ENCODE measurements at places on chromosomes 6 and 20. TPM values are rescaled to one million over a fixed set of nuclear protein-coding genes. Genes with fewer than 3 reads are reported as not detected.

The TMEM244 gene
- total RNA-seq, result not detected

The EBF4 gene
- 11.4 TPM for total RNA-seq

The HLA-DRB5 gene
- total RNA-seq, result 22.1 TPM

The FBXO30 gene
- total RNA-seq, result 8.3 TPM

The TAGAP gene
- total RNA-seq, result 0.43 TPM

The FOXQ1 gene
- 20.5 TPM for total RNA-seq

The AVP gene
- not detected for total RNA-seq

The C6orf52 gene
- total RNA-seq, result 3.7 TPM

The ZNF334 gene
- total RNA-seq, result 12.6 TPM

DNA sequence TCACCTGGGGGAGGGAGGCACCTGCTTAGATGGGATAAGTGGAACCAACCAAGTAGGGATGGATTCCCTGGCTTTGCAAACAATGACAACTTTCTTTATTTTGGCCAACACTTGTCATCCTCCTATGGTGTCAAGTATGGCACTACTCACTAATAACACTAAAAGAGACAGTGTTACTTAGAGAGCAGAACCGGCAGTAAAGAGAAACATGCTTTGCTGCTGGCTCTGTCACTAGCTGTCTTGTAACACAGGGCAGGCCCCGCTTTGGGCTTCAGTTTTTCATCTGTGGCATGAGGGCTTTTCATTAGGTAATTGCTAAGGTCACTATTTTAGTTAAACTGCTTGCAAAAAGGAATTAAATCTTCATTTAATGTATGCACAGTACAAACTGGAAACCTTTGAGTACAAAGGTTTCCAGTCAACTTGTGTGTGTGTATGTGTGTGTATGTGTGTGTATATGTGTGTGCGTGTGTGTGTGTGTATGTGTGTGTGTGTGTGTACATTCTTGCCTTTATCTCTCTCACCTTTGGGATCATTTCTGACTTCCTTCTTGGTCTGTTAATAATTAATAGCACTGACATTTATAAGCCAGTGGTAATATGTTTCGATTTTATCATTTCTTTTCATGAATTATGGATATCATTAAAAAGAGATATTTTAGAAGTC lies 64.7 kb downstream of the BTBD3 start:
- no peak for DNase-seq

GRCh38 chr6:79635232-79635543 lies 4.1 kb downstream of the SH3BGRL2 start:
- no peak for DNase-seq

- no peak for DNase-seq
Measured at GRCh38 chr6:63745784-63746183, 110.2 kb downstream of the PHF3 start.

GRCh38 chr6:154731296-154732218 lies 1.7 kb upstream of the SCAF8 start:
- DNase-seq, result no peak

DNA sequence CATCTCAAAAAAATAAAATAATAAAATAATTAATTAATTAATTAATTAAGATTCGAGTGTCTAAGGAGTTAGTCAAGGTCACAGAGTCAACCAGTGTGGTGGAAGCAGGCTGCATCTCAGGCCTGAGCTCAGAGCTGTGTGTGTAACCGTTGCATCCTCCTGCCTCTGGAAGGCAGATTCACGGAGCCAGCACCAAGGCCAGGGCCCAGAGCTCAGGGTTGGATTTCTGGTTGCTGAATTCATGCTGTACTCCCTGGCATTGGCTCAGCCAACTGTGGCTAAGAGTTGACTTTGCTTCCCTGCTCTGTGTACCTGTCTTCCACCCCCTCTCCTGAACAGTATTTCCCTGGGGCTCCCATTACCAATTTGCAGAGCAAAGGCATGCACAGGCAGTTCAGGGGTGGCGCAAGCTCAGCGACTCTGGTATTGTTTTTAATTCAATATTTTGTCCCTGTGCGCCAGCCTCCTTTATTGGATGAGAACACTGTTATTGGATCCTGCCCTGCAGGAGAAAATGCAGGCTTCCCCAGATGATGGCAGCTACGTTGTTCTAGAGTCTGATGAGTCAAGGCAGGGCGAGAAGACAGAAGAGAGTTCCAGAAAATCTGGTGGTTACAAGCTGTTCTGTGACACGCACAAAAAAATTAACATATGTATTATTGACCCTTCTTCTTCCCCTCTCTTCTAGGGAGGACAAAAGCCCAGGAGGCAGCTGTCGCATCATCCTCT lies 12.3 kb upstream of the CTNNBL1 start:
- no peak for DNase-seq

DNA sequence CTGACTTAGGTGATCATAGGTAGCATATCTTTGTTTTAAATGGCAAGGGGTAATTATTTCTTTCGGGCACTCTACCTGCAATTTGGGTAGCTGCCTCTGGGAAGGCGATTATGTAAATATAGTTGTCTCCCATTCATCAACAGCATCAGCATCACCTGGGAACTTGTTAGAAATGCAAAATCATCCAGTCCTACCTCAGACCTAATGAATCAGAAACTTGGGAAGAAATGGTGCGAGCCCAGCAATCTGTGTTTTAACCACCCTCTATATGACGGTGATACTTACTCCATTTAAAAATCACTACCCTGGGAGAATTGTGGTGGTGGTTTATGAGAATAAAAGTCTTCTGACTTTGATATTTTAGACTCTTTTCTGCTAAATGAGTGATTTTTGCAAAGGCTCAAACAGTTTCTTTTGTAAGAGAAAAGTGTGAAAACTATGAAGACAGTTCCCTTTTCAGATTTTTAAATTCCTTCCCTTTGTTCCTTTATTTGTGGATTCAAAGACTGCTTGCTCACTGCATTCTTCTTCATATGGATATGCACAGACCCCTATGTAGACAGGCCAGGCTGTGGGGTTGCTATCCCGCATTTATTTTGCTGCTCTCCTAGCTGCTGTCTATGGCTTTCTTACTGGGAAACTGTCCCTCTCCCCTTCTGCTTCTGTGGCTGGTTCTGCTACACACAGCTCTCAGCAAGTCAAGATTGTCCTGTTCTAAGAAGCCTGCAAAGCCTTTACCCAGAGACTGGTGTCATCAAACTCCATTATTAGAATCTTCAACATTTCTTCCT lies 365.3 kb downstream of the RNF144B start:
- DNase-seq, result no peak

DNA sequence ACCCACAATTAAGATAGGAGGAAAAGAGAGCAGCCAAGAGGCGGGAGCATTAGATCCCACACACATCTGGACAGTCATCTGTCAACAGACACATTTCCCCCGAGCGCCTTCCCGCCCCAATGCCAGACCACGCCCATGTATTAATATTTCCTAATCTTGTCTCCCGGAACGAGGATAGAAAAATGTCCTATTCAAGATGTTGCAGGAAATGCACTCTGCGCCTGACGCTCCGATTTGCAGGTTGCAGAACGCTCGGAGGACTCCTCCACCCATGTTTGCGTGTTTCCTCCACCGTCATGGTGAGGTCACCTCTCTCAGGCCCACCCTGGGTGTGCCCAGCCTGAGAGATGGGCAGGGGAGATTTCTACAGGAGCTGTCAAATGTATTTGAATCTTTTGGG lies 215.2 kb downstream of the TAF4 start:
- DNase-seq, result no peak

DNA sequence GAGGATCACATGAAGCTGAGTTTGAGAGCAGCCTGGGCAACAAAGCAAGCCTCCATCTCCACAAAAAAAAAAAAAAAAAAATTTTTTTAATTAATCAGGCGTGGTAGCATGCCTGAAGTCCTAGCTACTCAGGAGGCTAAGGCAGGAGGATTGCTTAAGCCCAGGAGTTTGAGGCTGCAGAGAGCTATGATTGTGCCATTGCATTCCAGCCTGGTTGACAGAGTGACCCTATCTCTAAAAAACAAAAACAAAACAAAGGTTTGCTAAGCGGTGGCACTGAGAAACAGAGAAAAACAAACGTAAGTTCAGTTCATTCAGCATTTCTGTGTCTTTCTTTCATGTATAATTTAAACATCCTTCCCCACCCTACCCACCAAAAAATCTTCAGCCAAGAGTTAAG lies 78.4 kb downstream of the ANKS1A start:
- no peak for DNase-seq

GRCh38 chr6:64330694-64331307 lies 695.2 kb downstream of the PHF3 start:
- peak; percentile 72 for DNase-seq

GRCh38 chr6:53822401-53823125 lies 27.8 kb downstream of the LRRC1 start:
- DNase-seq, result no peak

DNA sequence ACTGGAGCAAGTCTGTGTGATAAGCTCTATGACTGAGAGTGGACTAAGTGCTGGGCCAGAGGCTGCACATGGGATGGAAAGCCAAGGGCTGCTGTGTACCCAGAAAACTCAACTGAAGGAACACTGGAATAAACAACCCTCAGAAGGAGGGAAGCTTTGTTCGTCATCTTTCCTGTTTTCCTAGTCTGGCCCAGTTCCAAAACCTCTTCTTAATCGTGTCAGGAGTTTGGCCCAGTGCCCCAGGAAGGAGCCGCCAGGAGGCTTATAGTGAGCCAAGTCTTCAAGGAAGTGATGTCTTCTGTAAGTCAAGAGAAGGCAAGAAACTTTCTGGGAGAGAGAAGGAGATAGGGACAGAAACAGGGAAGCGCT lies 23.3 kb upstream of the TOP1 start:
- no peak for DNase-seq

DNA sequence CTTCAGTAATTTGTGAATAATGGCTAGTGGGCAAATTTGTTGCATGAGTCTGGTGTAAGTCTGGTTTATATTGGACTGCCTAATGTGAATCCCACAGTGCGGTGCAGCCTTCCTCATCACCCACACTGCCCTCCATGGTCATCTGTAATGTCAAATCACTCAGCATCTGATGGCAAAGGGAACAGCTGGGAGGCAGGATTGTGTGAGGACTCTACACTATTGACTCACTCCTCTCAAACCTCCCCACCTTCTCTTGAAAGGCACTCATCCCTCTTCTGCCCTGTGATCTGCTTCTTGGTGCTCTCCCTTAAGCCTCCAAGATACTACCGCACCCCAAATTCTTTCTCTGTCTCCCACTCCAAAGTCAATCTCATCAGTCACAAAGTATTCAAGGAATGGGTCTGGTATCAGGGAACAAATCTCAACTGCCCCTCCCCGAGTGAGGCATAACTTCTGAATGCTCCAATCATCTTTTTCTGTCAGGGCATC lies 146.0 kb upstream of the BEND6 start:
- DNase-seq, result no peak

GRCh38 chr6:21496196-21496595 lies 97.4 kb upstream of the SOX4 start:
- DNase-seq, result no peak

GRCh38 chr6:117328005-117328389 lies 62.6 kb downstream of the VGLL2 start:
- DNase-seq, result no peak

GRCh38 chr6:34817446-34817845 lies 25.6 kb downstream of the BLTP3A start:
- no peak for DNase-seq

DNA sequence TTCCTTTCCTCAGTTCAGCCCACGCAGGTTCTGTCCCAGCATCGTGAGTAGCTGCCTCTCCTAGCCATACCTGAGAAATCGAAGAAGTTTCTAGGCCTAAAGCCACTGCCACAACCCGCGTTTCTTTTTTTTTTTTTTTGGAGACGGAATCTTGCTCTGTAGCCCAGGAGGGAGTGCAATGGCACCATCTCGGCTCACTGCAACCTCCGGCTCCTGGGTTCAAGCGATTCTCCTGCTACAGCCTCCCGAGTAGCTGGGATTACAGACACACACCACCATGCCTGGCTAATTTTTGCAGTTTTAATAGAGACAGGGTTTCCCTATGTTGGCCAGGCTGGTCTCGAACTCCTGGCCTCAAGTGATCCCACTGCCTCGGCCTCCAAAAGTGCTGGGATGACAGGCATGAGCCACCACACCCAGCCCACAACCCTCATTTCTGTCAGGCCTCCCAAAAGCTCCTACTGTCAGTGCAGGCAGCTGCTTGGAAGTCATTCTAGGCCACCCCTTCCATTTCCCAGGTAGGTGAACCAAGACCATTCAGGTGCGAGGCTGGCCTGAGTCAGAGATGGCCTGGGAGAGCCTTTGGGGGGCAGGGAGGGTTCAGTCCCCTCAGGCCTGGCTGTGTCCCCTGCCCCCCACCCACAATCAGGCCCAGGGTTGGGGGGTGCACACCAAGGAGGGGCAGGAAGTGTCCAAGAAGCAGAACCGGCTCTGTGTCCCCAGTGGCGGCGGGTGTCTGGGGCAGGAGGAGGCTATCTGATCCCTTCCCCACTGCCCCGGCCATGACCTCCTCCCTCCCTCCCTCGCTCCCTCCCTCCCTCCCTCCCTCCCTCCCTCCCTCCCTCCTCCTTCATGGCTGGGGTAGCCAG lies 47.2 kb downstream of the NOL4L start:
- DNase-seq, result no peak

- DNase-seq, result no peak
Measured at GRCh38 chr6:88641178-88641903, 322.1 kb downstream of the RNGTT start.

- DNase-seq, result no peak
Measured at GRCh38 chr6:131379948-131380347, 193.1 kb upstream of the ARG1 start.

DNA sequence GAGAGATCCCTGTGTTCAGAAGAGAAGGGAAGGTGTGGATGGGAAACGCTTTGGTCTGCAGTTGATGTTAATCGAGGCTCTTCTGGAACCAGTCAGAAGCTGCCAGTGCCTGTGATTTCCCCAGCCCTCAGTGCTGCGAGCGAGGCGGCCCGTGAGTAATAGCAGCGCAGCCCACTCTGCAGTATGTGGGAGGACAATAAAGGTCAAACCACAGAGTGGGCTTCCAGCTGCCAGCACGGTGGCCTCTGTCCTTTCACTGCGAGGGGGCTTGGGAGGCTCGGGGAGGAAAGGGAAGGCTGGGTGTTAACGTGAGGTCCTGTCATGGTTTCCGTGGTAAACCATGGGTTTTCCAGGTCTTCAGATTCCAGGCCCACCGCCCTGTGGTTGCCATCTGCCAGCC lies 32.3 kb upstream of the TAGAP start:
- peak; percentile 40 for DNase-seq

DNA sequence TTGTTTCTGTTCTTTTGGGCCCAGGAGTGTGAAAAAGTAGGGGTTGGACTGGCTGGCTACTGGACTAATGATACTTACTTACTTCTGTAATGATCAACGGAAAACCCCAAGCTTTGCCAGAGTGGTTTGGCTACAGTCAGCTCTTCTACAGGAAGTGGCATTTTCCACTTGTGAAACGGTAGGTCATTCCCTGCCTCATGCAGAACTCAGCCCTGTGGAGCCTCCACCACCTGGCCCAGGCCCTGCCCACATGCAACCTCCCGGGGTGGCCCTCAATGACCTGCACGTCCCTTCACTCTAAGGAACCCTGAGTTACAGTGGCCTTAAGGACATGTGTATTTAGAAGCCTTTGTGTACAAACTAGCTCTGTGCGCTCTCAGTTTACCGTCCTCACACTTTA lies 140.4 kb downstream of the DTNBP1 start:
- no peak for DNase-seq

- DNase-seq, result peak; percentile 67
Measured at GRCh38 chr20:2804852-2805688, 4.6 kb upstream of the CPXM1 start.

- no peak for DNase-seq
Measured at GRCh38 chr20:34797012-34797995, 28.1 kb downstream of the NCOA6 start.

All from type B pancreatic cell (in vitro differentiated cells).